G401 (cell line): ENCODE measurements at places on chromosomes 1 and 21. TPM values are rescaled to one million over a fixed set of nuclear protein-coding genes. Genes with fewer than 3 reads are reported as not detected.

- no peak for DNase-seq
Observed at GRCh38 chr1:69172003-69173000, 395.4 kb upstream of the LRRC7 start.

- DNase-seq: peak; percentile 83
Observed at GRCh38 chr1:26602378-26602959, 72.9 kb downstream of the RPS6KA1 start.

KRTAP12-2 gene
- total RNA-seq: not detected in 2 replicates

TMEM82 gene
- total RNA-seq: not detected in 2 replicates

DNA sequence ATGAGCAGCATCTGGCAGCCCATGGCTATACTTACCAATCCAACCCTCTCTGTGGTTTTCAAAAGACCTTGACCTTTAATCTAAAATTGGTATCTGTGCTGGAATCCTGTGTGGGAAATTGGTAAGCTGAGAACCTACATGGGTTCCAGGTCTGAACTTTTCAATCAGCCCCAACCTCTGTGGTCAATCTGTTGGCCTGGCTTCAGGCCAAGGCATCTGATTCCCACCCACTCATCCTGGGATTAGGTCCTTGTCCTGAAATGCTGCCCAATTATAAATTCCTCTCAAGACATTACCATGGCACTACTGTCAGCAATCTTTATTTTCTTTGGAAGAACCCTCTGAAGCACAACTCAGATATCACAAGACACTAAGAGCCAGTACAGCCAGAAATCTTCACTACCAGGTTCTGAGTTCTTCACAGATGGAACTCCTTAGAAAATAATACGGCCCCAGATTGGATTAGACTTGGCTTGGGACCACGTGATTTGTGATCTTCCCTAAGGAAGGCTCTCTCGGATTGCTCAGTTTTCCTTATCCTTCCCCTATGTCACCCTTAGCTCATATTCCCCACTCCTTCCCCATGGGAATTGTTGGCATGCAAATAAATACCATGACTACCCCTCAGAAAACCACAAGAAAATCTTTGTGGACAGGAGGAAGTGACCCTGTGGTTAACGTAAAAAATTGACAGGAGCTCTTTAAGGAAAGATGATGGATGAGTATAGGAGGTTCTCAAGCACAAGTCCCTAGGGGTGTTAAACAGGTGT is 207.9 kb upstream of the ST6GALNAC5 start:
- no peak for DNase-seq

DPH5 gene
- total RNA-seq: 42.5 and 80.4 TPM in 2 replicates

DNA sequence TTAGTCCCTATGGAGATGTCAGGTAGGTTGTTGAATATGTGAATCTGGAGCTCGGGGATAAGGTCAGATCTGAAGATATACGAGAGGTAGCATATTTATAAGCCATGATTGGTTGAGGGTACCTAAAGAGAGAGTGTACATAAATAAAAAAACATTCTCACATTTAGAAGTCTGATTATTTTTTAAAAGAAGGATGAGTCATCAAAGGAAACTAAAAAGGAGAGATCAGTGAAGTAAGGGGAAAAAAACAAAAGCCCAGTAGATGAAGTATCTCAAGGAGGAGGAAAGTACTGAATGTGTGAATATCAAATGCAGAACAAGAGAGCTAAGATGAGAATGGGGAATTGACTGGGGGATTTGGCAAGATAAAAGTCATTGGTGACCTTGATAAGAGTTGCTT is 15.7 kb upstream of the ANGPTL1 start:
- DNase-seq: no peak

- no peak for DNase-seq
Observed at GRCh38 chr21:43802713-43803313, 13.4 kb downstream of the RRP1 start.

- DNase-seq: no peak
Observed at GRCh38 chr1:57797084-57797483, 373.2 kb upstream of the DAB1 start.

DNA sequence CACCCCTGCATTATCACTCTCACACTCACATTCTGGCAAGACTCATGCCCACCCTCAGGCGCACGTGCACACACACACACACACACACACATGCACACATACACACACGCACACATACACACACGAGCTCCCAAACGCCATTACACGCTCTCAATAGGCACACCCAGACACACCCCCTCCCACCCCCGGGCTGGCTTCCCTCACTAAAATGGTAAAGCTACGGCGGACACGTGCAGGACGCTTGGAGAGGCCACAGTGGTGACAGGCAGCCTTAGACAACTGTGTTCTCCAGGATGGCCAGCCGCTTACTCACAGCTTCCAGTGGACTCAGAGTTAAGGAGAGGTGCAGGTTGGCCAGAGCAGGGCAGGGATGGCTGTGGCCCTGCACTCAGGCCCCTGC is 10.1 kb downstream of the MATN1 start:
- DNase-seq: no peak

TNFRSF9 gene
- total RNA-seq: 0.14 TPM in 1 of 2 replicates, not detected in the other

DENND4B gene
- 7.8 and 9.3 TPM in 2 replicates for total RNA-seq

DNA sequence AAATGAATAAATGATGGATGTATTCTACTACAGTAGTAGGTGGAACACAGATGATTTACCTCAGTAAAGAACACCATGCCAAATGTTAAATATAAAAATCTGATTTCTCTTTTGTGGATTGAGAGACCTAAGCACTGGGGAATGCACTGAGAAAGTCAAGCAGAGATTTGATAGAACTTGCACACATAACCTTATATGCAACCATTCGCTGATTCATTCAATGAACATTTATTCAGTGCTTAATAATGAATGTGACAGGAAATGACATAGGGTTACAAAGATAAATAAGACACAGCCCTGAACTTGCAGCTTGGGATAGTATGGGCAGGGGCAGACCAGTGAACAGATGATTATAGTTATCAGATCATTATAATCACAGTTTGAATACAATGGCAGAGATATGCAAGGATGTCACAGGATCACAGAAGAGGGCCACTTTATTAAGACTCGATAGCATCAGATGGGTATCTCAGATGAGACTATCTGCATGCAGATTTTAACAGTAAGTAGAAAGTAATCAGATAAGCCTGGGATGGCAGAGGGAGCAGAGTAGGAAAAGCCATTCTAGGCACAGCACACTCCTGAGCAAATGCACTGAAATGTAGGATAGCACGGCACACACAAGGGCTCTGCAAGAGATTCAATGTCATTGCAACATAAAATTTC is 169.4 kb downstream of the ASTN1 start:
- DNase-seq: no peak

RPTN gene
- not detected in 2 replicates for total RNA-seq

DNA sequence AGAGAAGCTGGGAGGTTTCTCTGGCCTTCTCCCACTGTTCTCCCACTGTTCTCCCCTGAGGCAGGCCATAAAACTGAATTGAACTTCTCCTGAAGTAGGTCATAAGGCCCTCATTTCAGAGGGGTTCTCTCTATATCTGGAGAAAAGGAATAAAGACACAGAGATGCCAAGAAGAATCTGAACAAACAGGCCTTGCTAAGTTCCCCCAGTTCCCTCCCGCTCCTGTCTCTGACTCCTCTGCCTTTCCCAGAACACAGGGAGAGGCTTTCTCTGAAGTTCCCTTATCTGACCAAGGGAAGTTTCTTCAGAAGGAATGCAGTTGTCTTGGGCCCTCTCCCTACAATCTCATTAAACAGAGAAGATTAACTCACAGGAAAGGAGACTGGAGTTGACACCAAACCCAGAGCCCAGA is 83.4 kb downstream of the SLC16A1 start:
- DNase-seq: no peak

DNA sequence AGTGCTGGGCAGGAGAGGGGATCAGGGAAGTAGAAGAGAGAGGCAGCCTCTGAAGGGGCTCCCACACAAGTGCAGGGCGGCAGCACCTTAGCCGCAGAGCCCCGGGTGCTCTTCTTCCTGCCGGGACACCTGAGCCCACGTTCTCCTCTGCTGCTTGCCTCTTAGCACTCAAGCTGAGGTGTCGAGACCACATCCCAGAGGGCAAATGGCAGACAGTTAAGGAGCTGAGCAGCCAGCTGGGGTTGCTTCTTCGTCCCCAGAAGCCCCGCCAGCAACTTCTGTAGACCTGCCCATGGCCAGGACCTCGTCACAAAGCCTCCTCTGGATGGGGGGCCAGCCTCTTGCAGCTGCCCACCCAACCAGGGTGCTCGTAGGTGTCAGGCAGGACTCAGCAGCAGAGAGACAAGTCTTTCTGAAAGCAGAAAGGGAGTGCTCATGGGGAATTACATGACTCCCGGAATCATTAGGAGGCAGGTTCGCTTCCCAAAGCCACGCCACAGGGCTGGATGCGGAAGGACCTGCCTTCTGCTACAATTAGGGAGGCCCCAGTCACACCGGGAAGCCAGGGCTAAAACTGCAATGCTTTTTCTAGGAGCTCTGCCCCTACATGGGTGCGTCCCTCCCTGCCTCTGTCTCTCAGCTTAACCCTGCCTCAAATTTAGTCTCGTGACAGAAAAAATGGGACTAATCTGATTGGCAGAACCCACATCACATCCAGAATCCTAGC is 141.4 kb upstream of the RAB4A start:
- DNase-seq: no peak

DNA sequence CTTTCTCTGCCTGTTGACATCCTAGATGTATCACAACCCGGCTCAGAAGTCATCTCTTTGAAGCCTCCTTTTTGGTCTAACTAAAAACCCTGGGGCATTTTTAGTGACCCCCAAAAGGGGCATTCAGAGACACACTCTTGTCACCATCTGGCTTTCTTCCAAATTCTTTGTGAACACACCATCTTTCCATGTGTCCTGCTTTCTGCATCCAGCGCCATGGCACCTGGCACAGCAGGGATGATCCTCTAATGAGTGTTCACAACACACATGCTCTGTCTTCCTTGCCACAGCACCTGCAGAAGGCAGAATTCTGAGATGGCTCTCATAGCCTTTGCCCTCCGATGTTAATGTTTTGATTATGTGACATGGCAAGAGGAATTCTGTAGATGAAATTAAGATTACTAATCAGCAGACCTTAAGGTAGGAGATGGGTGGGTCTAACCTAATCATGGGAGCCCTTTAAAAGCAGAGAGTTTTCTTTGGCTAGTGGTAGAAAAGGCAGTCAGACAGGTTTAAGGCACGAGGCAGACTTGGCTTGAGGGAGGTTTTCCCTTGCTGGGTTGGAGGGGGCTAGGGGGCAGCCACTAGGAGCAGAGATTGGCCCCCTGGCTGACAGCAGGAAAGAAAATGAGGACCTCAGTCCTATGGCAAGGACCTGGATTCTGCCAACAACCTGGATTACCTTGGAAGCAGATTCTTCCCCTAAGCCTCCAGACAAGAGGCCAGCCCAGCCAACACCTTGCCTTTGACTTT is 4.9 kb upstream of the TMEM61 start:
- no peak for DNase-seq

GRCh38 chr1:82268826-82269225 is 468.1 kb downstream of the ADGRL2 start:
- DNase-seq: no peak

OR2L8 gene
- total RNA-seq: not detected in 2 replicates

SFPQ gene
- 319 and 363 TPM in 2 replicates for total RNA-seq

- DNase-seq: no peak
Observed at GRCh38 chr1:67748630-67749029, 63.6 kb downstream of the GADD45A start.

DNA sequence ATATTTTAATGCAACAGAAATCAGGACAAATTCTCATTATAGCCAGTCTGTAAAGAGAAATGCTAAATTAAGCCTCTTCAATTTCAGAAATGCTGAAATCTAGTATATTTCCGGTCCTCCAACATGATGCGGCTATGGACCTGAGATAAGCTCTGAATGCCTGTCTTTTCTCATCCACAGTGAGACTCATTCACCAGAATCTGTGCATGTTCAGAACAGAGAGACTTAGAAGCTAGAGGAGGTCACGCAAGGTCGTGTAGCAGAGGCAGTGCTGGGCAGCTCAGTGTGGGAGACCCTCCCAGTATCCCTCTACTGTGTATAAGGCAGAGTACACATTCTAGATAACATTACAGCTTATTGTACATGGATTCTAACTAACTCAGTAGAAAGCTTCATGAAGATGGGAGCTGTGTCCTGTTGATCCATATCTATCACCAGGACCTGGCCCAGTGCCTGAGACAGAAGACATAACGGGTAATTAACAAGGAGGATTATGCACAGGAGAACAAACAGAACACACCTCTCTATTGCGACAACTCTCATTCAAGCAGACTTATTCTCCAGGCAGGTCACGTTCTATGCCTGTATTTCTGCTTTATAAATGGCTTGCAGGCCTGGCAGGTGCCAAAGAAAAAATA is 97.0 kb upstream of the COA6 start:
- peak; percentile 67 for DNase-seq

DNA sequence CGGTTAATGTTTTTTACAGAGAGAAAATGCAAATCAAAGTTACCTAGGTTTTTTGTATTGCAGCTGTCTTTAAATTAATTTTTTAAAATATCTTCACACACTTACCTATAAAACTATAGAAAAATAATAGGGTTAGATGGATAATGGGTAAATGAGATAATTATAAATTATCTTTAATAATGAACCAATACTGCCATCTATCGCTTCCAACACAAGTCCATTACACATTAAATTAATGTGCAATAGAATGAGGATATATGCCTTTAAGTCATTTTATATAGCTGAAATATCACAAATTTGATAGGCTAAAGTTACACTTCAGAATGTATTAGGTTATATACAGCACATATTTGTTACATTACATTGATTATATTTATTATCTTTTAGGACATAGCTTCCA is 2212.8 kb downstream of the MRPL39 start:
- no peak for DNase-seq

- no peak for DNase-seq
Observed at GRCh38 chr1:105243411-105243810, 1493.7 kb downstream of the AMY1C start.

- DNase-seq: no peak
Observed at GRCh38 chr1:15280416-15280815, 33.4 kb downstream of the FHAD1 start.

PLEKHA6 gene
- total RNA-seq: not detected in 2 replicates

UTP25 gene
- 9.7 and 13.5 TPM in 2 replicates for total RNA-seq

DNA sequence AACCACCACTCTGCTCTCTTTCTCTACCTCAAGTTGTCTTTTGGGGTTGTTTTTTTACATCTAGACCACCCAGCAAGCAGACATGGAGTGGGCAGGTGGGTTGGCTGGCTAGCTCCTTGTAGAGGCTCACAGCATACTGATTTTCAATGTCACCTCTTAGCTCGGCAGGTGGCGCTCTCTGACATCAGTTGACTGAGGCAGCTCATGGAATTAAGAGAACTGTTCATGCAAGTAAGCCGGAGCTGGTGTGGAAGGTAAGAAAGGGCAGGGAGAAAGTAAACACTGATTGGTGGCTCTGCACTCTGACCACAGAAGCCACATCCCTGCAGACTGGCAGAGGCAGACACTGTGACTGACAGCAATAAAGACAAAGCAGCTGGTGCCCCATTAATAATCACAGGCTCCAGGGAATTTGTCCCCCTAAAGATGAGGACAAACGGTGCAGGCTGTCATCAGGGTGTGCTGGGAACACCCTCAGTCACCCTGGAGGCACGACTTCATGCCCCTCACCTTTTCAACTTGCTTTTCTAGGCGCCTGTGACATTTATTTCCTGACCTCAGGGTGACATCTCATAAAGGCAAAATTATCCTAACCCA is 226.8 kb downstream of the LMX1A start:
- peak; percentile 73 for DNase-seq

- no peak for DNase-seq
Observed at GRCh38 chr1:172351346-172351745, 69.1 kb upstream of the C1orf105 start.

RGS13 gene
- not detected in 2 replicates for total RNA-seq

- DNase-seq: no peak
Observed at GRCh38 chr21:10627316-10627863, 106.0 kb downstream of the TPTE start.

SESN2 gene
- total RNA-seq: 54.0 and 56.6 TPM in 2 replicates

DFFA gene
- 81.5 and 102 TPM in 2 replicates for total RNA-seq

- no peak for DNase-seq
Observed at GRCh38 chr21:17422931-17423330, 89.9 kb upstream of the CXADR start.

PTGFR gene
- total RNA-seq: not detected in 2 replicates
